ENCODE measurements at places on chromosomes 3 and 15.

DNA sequence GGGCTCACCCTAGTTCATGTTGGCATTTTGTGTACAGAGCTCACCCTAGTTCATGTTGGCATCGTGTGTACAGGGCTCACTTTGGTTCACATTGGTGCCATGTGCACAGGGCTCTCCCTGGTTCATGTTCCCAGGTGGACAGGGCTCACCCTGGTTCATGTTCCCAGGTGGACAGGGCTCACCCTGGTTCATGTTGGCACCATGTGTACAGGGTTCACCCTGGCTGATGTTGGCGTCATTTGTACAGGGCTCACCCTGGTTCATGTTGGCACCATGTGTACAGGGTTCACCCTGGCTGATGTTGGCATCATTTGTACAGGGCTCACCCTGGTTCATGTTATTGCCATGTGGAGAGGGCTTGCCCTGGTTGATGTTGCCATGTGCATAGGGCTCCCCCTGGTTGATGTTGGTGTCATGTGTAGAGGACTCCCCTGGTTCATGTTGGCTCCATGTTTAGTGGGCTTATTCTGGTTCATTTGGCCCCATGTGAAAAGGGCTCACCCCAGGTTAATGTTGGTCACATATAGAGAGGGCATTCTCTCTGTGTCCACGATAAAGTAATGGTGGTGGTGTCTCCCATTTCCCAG lies 31.7 kb upstream of the NR2C2 start:
- DNase-seq: no peak

DNA sequence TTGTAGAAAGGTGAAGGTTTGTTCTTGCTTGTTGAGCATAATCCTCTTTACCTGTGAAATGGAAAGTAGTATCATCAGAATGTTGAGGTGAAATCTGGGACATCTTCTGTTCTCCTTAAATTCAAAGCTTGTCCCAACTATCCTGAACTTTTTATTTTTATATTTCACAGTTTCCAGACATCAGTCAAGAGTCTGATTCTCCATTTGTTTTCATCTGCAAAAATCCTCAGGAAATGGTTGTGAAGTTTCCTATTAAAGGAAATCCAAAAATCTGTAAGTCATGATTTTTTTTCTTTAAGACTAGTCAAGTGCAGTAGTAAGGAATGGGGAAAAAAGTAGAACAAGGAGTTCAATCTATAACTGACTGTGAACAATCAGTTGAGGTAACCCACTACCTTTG lies 15.5 kb upstream of the ZNF609 start:
- no peak for DNase-seq

DNA sequence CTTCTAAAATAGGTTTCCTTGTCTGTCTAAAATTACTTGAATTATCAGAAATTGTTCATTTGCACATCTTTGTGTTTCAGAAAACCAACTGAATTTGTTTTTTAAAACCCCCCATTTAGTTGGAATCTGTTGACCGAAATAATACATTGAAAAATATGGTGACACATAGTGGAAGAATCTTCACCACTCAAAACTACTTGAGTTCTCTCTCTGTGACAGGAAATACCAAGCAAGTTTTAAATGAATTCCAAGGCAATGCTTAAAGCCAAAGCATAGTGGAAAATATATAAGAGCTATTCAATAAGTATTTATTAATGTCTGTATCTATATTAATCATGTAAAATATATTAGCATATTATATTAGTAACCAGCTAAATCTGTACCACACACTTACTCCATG lies 224.9 kb upstream of the COL8A1 start:
- DNase-seq: no peak

GRCh38 chr3:50550079-50550736 lies 17.3 kb downstream of the C3orf18 start:
- DNase-seq: no peak

GRCh38 chr3:56830884-56831283 lies 29.1 kb upstream of the ARHGEF3 start:
- no peak for DNase-seq

- DNase-seq: no peak
Observed at GRCh38 chr15:29143909-29144635, 125.5 kb downstream of the NSMCE3 start.

GRCh38 chr15:77609558-77609957 lies 23.2 kb downstream of the LINGO1 start:
- no peak for DNase-seq

- DNase-seq: peak; percentile 11
Observed at GRCh38 chr3:31980530-31981205, 394 bp downstream of the OSBPL10 start.

GRCh38 chr15:96331144-96331944 lies 844 bp downstream of the NR2F2 start:
- DNase-seq: no peak

DNA sequence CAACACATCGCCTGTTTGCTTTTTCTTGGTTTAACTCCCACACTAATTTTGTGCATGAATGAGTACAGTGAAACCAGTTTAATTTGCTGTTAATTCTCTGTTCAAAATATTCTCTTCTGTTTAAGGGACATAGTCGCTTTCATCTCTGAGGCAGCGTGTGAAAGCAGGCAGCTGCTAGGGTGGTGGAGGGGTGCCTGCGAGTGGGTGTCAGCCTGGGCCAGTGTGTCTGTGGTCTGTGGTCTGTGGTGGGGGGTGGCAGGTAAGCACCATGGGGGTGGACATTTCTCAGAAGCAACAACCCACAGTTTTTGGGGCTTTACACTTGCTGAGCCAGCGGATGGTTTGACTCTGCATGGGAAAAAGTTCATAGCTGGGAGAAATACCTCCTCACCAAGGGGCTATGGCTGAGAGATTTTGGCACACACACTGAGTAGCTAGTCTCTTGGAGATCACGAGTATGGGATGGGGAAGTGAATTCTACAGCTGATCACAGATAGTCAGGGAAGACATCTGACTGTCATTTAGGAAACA lies 109.2 kb downstream of the EPHB1 start:
- no peak for DNase-seq

- DNase-seq: no peak
Observed at GRCh38 chr15:31171731-31172130, 70.2 kb upstream of the TRPM1 start.

DNA sequence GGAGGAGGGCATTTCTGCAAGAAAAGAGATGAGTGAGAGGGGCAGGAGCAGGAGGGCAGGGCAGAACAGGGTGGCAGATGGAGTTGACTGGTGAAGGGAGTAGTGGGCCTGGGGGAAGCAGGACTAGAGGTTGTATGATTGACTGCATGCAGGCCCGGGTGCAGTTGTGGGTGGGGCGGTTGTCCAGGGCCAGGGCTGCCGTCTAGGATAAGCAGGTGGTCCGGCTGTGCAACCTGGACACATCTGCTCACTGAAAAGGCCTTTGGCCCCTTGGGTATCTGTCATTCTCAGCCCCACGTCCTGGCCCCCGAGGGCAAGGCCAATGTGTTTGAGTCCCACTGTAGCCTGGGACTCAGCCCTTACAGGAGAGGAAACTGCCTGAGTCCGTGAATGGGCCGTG lies 25.4 kb downstream of the ALS2CL start:
- DNase-seq: no peak

DNA sequence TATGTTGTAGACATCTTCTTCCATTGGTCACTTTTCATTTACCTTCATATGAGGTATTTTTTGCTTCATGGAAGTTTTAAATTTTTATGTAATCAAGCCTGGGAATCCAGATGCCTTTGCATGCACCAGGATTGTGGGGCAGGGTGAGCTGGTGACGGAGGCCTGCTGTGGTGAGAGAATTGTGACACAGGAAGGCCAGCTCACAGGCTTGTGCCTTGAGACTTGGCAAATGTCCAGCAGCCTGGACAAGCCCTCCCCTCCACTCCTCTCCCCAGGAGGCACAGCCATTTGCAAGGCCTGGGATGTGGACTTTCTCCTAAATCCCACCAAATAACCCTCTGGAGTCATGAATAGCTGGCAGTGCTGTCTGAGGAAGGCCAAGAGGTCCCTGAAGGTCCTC lies 67.4 kb downstream of the RHCG start:
- DNase-seq: no peak

DNA sequence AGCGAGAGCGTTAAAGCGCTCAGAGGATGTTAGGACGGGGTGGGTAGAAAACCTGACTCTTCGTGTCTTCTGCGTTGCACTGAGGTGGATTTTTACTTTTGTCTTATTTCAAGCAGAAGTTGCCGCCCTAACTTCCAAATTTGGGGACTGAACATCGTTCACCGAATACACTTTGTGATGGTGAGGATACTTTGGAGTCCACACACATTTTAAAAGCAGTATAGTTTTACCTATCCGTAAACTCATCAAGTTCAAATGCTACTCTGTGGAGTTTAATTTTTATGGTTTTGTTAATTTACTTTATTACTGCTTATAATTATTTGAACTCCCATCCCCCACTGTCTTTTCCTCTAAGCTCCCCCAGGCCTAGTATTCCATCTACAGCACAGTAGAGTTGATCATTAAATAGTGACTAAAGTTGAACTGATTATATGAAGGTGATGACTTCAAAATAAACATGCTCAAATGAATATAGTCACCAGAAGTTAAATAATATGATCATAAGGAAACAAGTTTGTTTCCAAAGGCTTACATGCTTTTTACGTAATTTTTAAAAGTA lies 617 bp upstream of the EOGT start:
- no peak for DNase-seq

GRCh38 chr3:77256584-77257503 lies 216.9 kb downstream of the ROBO2 start:
- peak; percentile 67 for DNase-seq

DNA sequence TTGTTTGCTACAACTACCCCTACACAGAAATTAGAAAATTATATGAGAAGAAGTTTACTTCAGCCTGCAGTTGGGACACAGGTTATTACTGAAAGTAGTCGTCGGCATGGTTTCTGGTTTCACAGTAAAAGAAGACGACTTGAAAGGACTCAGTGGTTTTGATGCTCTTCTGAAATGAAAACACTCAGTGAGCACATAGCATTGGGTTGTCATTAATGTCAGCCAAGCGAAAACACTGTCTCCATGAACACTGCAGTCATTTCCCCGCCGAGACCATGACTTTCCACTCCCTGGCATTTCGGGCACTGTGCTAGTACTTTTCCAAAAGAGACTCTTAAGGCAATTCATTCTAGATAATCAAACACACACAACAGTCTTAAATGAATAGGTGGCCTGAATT lies 69.2 kb upstream of the ICE2 start:
- no peak for DNase-seq

DNA sequence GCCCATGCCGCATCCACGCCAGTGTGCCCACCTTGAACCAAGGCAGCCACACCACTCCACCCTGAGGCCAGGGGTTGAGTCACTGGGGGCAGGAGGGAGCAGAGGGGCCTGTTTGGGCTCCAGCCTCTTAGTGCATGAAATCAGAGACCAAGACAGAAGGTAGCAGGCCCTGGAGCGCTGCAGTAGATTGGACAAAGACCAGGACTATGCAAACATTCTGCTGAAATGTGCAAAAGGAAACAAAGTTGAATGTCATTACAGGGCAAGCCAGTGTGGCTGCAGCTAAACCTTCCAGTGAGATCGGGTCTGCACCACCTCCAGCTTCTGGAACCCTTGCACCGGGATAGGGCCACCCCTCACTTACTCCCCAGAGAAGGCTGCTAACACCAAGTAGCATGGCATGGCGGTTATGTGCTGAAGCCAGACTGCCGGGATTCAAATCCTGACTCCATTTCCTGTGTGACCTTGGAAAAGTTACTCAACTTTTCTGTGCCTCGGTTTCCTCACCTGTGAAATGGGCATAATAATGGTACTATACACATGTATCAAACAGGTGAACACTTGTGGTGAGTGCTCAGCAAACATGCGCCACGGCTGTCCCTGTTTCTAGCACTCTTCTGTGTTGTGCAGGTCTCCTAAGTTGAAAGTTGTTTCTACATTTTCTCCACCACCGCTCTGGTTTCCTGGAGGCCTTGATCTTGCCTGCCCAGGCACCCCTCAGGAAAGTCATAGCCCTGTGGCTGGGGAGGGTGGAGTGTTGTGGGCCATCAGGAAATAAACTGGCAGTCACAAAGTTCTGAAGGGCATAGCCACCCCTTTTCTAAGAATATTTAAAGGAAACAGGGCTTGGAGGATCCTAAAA lies 25.0 kb upstream of the GP9 start:
- DNase-seq: no peak

DNA sequence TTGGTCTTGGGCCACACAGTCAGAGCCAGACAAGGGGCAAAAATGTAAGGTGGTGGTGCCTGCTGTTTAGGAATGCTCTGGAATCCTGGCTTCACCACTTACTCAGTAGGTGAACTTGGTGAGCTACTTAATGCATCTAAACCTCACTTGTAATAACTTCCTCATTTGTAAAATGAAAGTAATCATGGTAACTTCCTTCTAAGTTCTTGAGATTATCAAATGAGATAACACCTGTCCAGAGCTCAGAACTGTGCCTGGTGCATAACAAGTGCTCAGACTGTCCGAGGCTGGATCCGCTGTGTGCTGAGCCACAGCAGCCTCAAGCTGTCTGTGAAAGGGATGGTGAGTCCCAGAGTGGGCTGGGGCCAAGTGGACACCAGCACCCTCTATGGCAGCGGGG lies 62.8 kb upstream of the KY start:
- no peak for DNase-seq

- DNase-seq: no peak
Observed at GRCh38 chr3:39810647-39811161, 1.3 kb downstream of the MYRIP start.

GRCh38 chr3:15015456-15015855 lies 49.7 kb downstream of the MRPS25 start:
- DNase-seq: no peak

DNA sequence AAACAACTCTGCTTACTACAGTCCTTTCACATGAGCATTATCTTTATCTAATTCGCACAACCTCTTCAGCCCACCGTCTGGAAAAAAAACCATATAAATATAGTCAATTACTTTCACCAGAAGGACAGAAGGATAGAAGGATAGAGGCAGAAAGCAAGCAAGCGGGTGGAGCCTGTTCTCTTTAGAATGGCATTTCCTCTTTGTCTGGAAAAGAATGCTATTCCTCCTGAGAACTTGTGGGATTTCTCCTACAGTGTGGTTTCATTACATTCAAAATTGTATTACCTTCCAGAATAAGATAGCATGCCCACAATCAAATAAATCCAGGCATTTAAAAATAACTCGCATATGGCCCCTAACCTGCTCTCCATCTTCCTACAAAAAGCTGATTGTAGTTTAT lies 23.1 kb downstream of the SLC30A4 start:
- no peak for DNase-seq

DNA sequence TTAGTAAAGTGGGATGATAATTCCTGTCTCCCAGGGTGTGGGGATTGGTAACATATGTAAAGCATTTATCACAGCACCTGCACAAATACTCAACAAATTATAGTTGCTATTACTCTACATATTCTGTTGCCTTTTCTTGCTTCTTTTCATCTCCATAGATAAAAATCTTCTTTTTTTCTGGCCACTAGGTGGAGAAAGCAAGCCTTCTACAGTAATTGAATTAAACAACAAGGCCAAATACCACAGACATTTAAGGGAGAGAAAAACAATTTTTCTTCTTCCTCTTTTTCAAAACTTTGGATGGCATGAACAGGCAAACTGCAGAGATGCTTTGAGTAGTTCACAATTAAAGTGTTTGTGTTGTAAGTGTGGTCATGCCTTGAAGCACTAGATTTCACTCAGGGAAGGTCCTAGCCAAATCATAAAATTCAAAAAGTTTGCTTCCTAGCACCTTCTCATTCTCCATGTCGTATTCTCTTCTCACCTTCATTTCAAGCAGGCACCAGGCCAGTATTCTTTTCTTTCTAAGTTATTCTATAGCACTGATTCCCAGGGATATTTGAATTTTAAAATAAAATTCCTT lies 493.4 kb upstream of the TGFBR2 start:
- DNase-seq: no peak

- no peak for DNase-seq
Observed at GRCh38 chr3:112874725-112875124, 28.1 kb upstream of the CD200R1L start.

GRCh38 chr15:34699968-34700640 lies 54.7 kb downstream of the GJD2 start:
- no peak for DNase-seq
